ENCODE measurements at places on chromosomes 5 and 9. TPM values are rescaled to one million over a fixed set of nuclear protein-coding genes. Genes with fewer than 3 reads are reported as not detected.

The AGXT2 gene
- polyA plus RNA-seq: 60.3 TPM

The ALG2 gene
- polyA plus RNA-seq: 45.6 TPM

The SMIM3 gene
- 20.5 TPM for polyA plus RNA-seq

The P4HA2 gene
- 47.3 TPM for polyA plus RNA-seq

The GABRA6 gene
- 0.10 TPM for polyA plus RNA-seq

The KIF2A gene
- 47.5 TPM for polyA plus RNA-seq

The ARHGEF39 gene
- 8.7 TPM for polyA plus RNA-seq

The SLCO6A1 gene
- polyA plus RNA-seq: not detected

The ADCY2 gene
- 3.4 TPM for polyA plus RNA-seq

The FAM153A gene
- polyA plus RNA-seq: 0.12 TPM

The FRRS1L gene
- polyA plus RNA-seq: 2.4 TPM

The DOK3 gene
- polyA plus RNA-seq: 6.6 TPM

The STKLD1 gene
- polyA plus RNA-seq: 3.9 TPM

The SPINK4 gene
- polyA plus RNA-seq: not detected

The IL13 gene
- polyA plus RNA-seq: 0.12 TPM

DNA sequence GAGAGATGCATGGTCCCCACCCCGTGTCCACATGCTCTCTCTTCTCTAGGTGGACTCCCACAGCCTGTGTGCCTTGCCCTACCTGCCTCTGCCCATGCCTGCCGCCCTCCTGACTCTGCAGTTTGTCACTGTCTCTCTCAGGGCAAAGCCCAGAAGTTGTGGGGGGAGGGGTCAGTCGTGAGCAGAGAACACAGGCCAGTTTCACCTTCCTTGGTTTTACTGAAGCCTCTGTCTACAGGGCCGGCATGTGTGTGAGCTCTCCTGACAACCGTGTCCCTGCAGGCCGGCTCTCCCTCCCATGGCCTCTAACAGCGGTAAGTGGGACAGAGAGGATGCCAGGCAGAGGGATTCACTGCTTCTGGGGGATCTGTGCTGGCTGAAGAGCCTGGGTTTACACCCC, 43.5 kb upstream of the SLC25A51 start:
- DNase-seq: no peak

GRCh38 chr9:73474625-73475024, 323.0 kb downstream of the ANXA1 start:
- DNase-seq: no peak

- no peak for DNase-seq
These were observed 11.1 kb upstream of the MLANA start for GRCh38 chr9:5879419-5880181.

- DNase-seq: no peak
These were observed 116.5 kb downstream of the SLC1A3 start for GRCh38 chr5:36722900-36723299.

GRCh38 chr5:38105801-38106200, 152.6 kb upstream of the EGFLAM start:
- DNase-seq: no peak

- no peak for DNase-seq
These were observed 366.0 kb upstream of the TRPC7 start for GRCh38 chr5:136731241-136731900.

GRCh38 chr5:154542581-154542980, 64.6 kb upstream of the HAND1 start:
- no peak for DNase-seq

DNA sequence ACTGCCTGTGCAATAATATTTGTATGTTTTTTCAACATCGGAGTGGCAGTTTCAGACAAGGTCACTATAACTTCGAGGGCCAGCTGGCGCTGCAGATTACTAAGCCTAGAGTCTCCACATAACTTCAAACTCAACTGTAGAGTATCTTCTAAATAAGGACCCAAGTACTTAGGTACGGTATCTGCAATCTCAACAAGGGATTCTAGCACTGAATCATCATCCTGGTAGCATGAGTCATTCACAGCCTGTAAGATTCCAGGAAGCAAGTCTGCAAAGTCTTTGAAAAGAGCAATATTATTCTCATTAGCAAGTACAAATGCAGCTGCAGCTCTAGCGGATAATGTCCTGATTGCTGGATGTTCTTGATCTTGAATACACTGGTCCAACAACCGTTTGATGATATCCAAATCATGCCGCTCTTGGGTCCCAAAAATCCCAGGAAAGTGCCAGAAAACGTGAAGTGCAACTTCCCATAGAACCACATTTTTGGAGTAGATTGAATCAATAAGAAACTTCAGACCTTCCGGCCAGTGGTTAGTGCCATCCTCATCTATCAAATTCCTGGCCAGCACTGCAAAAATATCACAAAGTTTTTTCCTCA, 654 bp downstream of the RANBP6 start:
- no peak for DNase-seq

GRCh38 chr9:36218011-36218410, 27.3 kb downstream of the CLTA start:
- DNase-seq: no peak

- DNase-seq: no peak
These were observed 99.2 kb downstream of the ARRDC3 start for GRCh38 chr5:91283899-91284298.

- DNase-seq: peak; percentile 48
These were observed 1.2 kb downstream of the RIC1 start for GRCh38 chr9:5630081-5630507.

- DNase-seq: peak; percentile 37
These were observed 475.7 kb upstream of the TNC start for GRCh38 chr9:115593587-115594091.

- no peak for DNase-seq
These were observed 171.8 kb upstream of the PITX1 start for GRCh38 chr5:135205632-135206349.

- no peak for DNase-seq
These were observed 20.7 kb downstream of the OR2S2 start for GRCh38 chr9:35937227-35937626.

GRCh38 chr9:100505564-100506159, 32.7 kb downstream of the TMEFF1 start:
- DNase-seq: peak; percentile 5

- DNase-seq: no peak
These were observed 310.7 kb downstream of the ASTN2 start for GRCh38 chr9:117104206-117104605.

DNA sequence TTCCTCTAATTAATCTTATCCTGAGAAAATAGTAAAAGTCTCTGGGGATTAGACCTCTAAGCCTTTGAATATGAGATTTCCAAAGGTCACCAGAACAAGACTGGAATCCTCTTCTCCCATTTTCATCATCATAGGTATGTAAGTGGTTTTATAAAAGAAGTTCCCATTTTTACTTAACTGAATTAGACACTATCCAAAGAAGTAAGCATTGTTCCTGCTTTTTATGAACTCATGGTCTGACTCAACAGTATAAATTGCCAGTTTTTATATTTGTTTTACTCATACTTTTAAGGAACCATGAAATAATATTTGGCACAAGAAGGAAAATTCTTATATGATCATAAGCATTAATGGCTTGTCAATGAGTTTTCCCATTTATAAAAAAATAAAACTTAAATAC, 167.1 kb upstream of the ADRA1B start:
- DNase-seq: no peak

DNA sequence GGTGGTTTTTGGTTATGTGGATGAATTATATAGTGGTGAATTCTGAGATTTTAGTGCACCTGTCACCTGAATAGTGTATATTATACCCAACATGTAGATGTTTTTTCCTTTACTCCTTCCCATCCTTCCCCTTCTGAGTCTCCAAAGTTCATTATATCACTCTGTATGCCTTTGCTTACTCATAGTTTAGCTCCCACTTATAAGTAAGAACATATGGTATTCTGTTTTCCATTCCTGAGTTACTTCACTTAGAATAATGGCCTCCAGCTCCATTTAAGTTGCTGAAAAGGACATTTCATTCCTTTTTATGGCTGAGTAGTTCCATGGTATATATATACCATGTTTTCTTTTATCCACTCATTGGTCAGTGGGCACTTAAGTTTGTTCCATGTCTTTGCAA, 161.6 kb upstream of the CD180 start:
- DNase-seq: no peak

- no peak for DNase-seq
These were observed 11.2 kb upstream of the HMHB1 start for GRCh38 chr5:143800715-143801114.

DNA sequence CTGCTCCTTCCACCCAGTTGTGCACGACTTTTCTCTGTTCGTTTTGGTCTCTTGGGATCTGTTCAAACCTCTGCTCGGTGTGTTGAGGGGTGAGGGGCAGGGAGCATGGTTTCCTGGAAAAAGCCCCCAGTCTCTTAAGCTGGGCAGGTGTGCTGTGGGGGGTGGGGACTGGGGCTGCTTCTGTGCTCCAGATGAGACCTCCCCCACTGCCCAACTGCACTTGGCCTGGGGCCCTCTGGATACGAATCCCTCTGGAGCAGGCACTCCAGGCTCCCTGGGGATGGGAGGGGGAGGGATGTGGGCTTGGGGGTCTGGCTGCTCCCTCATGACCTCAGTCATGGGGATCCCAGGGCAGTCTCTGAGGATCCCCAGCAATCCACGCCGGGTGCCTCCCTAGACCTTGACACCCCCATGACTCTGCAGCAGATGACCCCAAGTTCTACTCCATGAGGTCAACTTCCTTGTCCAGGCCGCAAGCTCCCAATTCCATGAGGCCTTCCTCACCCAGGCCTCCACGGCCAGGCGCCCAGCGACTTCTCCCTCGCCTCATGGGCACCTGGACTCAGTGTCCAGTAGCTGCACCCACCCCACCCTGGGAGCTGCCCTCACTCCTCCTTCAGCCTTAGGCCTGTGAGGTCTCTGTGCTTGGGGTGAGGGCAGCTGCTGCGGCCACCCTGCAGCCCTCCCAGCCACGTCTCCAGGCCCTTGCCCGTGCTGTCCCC, 5.9 kb upstream of the AHRR start:
- DNase-seq: no peak

- no peak for DNase-seq
These were observed 3.9 kb downstream of the MXD3 start for GRCh38 chr5:177307544-177308363.

DNA sequence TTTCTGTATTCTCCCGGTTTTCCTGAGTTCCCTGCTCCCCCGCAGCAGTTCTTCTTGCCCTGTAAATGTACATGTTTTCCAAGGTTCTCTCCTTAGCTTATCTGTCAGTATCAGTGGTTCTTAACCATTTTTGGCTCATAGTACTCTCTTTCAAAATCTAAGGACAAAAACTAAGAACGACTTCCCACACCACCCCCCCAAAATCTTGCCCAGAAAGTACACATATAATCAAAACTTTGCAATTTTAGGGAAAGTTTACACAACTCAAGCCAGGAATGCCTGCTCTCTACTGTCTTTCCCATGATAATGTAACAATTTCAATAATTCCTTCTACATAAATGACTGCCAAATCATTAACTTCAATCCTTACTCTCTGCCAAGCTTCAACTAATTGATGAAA, 4.5 kb downstream of the DCAF12 start:
- no peak for DNase-seq

- no peak for DNase-seq
These were observed 14.7 kb upstream of the BRD3OS start for GRCh38 chr9:134010310-134011173.

DNA sequence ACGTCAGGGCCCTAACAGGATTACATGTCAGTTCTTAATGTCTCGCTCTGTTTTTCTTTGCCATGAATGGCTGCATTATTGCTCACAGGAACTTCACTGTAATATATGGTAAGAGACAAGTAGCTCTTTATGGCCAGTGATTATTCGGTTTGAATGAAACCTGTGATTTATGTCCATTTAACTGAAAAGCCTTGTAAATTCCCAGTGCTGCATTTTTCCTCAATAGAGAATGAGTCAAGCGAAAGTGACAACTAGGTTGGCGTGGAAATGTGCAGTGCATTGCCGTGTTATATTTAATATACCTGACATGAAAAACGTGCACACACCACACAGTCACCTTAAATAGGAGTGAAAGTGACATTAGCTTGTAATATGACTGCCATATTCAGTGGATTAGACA, 163.1 kb downstream of the PBX3 start:
- no peak for DNase-seq

GRCh38 chr5:56185768-56186311, 47.3 kb downstream of the ANKRD55 start:
- DNase-seq: no peak

DNA sequence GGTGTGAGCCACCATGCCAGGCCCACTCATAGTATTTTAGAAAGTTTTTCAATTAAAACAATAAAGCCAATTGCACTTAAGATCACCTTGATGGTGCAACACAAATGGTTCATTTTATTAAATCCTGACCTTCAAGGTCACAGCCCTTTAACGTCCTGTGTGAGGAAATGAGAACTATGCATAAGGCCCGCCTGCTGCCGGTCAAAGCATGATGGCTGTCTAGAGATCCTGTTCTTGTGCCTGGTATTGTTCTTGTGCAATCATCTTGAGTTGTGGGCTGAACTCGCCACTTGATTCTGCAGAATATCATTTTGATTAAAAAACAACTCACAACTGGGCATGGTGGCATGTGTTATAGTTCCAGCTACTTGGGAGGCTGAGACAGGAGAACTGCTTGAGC, 43.6 kb upstream of the FBXW11 start:
- no peak for DNase-seq

- DNase-seq: no peak
These were observed 154.0 kb downstream of the RFX3 start for GRCh38 chr9:3371842-3372241.

GRCh38 chr9:95570150-95570549, 53.4 kb upstream of the PTCH1 start:
- peak; percentile 15 for DNase-seq

DNA sequence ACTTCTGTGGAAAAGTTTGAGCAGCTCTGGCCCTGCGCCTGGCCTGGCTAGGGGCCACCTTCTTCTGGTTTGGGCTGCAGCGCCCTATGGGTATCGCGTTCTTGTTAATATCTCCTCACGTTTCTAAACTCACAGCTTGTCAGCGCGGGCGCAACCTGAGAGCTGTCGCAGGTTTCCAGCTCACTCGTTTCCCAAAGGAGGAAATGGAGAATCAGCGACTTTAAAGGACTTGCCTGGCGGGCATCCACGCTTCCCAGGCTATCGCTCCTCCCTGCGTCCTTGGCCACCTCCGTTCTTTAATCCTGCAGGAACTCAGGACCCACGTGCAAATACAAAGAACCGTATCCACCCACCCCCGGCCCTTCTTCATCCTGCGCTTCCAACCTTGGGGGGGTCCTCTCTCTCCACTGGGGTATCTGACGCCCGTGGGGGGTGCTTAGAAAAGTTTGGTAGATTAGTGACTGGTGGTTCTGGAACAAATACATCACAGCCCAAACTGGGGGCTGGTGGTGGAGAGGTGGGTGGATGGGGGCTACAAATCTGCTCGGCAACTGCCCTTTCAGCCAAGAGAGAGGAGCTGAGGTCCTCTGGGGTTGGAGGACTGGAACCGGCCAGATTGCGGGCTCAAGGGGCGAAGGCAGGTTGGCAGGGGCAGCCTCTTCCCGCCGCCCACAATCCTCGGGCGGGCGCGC, 578 bp upstream of the PSAT1 start:
- peak; percentile 45 for DNase-seq
